GM13977 (cell line): ENCODE measurements at places on chromosomes 3 and 15.

DNA sequence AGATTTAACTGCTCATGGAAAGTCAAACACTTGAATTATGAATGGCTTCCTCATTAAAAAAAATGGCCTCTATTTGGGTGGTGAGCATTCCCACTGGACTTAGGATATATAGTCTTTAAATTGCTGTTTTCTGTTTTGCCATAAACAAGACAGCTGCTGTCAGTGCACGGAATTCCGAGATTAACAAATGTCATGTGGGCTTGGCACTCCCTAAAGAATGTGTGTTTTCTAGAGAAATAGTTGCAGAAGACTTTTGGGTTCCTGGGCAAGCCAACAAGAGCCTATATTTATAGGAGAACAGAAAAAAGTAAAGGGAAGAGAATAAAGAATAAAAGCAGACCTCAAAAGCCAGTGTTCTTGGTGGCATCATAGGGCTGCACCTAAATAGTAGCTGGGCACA lies 13.6 kb upstream of the TFG start:
- no peak for DNase-seq

GRCh38 chr3:61901986-61902385 lies 340.6 kb downstream of the PTPRG start:
- DNase-seq: no peak

DNA sequence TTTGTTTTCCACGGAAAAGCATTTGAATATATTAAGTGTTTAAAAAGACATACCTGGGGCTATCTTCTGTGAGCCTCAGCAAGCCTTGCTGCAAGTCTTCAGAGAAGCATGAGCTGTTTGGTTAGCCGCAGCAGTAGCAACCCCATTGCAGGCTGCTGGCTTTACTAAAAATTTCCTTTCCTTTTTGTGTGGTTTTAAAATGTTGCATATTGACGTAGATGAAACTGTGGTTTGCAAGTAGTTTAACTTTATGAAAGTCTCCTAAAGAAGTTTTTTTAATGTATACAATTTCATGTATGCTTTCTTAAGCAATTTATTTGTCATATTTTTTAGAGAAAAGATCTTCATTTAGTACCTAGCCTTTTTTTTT lies at the start of gene GPR171:
GPR171 (minus strand) TSS at position 166 of the 370 bp plus-strand sequence. CDS start 3,830 bp downstream, outside the sequence.
- peak; percentile 23 for DNase-seq

DNA sequence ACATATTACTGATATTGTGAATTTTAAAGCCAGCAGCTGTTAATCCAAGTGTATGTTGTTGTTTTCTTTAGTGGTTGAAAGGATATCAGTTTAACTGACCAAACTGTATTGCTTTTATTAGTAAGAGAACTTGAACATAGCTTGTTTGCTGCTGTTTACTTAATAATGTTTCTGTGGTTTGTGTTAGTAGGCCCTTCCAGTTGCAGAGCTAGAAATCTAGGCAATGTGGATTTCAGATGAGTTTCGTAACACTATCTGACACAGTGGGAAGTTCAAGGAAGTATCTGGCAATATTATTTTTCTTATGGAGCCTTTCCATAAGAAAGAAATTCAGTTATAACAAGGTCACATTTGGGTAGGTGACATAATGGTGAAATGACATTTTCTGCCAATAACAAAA lies 18.5 kb downstream of the ZNF609 start:
- DNase-seq: no peak

DNA sequence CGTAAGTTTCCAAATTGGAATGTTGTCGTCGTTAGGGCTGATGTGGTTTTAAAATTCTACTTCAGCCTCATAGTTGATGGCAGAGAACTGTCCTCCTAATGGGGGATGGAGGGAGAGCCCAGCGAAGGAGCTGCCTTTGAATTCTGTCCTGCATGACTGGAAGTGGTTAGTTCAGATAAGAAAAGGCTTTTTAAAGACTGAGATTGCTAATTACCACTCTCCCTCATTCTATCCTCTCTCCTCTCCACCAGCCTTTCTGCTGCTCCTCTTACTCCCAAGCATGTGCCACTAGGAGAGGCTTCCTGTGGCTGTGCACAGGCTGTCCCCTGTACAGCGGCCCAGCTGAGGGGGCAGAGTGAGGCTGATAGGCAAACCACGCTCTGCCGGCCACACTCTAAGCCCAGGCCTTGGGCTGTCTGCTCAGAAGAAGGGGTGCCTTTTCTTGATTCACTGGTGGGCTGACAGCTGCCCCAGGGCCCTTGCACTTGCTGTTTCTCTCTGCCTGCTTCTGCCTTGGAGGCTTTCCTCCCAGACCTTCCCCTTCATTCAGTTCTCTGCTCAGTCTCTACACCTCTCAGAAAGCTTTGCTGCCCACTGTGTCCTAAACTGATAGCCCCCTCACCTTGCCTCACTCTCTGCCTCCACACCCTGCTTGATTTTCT lies 8.7 kb upstream of the PAQR9 start:
- DNase-seq: no peak

DNA sequence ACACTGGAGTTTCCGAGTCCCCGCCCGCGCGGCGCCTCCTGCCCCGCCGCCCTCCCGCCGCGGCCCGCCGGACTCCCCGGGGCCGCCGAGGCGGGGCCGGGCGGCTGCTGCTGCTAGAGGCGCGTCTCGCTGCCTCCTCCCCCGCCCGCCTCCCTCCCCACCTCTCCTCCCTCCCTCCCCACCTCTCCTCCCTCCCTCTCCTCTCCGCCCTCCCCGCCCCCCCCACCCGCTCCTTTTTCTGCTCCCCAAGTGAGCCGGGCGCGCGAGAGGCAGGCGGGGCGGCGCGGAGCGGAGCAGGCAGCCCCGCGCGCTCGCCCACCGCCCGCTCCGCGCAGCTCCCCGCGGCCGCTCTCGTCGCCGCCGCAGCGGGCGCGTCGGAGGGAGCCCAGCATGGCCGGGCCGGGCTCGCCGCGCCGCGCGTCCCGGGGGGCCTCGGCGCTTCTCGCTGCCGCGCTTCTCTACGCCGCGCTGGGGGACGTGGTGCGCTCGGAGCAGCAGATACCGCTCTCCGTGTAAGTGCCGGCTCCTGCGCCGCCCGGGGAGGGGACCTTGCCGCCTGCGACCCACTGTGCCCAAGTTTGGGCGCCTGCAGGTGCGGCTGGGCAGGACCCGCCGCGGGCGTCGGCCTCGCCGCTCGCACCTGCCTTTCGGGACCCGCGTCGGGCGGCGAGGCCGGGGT lies at the start of gene CACNA2D3:
CACNA2D3 (plus strand) TSS at position 229 of the 679 bp plus-strand sequence.
- peak; percentile 67 for DNase-seq

GRCh38 chr3:158333736-158334135 lies 223.8 kb downstream of the RSRC1 start:
- DNase-seq: no peak

DNA sequence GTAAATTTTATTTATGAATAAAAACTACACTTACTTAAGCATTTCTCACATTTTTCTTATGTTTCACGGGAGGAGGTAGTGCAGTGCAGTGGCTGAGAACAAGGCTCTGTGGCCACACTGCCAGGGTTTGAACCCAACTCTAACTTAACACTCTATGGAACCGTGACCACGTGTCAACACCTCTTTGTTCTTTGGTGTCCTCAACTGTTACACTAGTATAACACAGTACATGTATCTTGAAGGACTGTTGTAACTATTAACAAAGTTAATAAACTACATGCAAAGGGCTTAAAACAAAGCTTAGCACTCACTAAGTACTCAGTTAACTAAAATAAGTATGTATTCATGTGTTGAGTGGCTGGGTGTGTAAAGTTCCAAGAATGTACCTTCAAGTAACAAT lies 19.5 kb downstream of the CD47 start:
- DNase-seq: no peak

- DNase-seq: no peak
Measured at GRCh38 chr3:65584002-65584401, 454.7 kb downstream of the MAGI1 start.
